ENCODE measurements at places on chromosomes 12 and 14.

- no peak for DNase-seq
Measured at GRCh38 chr12:127832172-127832571, 434.8 kb upstream of the TMEM132C start.

DNA sequence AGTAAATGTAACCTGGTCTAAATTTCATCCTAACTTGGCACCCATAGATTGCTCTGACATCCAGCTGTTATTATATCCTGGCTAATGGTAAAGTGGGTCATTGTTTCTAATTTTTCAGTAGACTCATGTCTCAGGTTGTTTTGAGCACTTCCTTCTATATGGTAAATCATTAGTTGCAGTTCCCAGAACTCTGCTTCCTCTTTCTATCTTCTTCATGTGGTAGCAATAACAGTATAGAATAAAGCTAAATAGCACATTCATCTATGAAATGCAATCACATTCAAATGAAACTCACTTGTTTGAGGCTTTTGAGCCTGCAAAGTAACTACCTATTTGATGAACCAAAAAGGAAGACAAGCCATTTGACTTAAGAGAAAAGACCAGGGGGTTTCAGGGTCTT is 65.1 kb upstream of the GZMB start:
- no peak for DNase-seq

- no peak for DNase-seq
Measured at GRCh38 chr14:55303691-55304145, 32.5 kb downstream of the FBXO34 start.

DNA sequence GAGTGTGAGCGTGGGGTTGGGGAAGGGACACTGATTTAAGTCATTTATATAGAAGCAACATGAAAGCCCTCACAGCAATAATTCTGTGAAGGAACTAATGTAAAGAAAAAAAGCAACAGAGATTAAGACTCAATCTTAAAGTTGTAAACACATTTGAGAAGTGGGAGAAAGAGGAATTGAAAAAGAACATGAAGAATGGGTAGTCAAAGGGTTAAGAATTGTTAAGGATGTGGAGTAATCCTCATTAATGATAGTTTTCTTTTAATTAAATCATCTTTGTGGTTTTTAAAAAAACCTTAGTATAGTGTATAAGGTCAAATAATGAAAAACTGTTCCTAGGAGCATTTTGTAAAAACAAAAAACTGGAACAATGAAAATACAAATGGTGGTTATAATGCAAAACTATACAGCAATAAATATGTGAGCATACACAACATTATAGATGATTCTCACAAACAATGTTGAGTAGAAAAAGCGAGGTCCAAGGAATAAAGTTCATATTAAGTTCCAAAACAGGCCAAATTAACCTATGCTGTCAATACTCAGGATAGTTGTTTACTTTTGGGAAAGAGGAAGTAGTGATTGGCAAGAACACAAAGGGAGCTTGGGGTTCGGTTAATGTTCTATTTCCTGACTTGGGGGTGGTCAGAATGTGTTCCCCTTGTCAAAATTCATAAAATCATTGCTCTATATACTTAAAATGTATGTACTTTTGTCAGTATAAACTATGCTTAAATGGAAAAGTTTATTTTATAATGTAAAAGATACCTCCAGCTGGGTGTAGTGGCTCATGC is 120.4 kb upstream of the ATF7IP start:
- DNase-seq = no peak

DNA sequence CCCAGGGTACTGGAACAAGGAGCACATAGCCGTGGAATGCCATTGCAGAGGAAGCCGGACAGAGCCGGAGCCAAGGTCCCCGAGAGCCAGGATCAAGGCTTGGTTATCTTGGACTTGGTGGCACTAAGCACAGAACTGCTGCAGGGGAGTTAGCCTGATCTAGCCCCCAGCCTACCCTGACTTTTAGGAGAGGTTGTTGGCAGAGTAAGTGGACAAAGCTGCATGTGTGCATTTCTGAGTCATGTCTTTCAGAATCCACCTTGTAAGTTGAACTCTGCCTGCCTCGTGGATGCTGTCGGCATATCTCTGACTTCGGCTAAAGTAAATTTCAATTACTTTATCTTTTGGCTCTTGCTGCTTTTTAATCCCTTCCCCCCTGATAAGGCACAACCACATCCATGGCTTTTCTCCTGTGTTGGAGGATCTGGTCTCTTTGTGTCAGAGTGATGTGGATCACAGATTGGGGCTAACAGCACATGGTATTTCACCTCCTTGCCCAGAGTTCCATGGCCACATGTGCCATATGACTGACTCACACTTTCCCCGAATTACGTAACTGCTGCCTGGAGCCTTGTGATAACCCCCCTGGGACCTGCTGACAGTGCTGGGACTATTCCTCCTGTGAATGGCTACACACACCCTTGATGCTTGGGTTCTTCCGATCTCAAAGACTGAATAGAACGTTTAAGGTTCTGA is 240.3 kb downstream of the EMP1 start:
- no peak for DNase-seq

GRCh38 chr14:42269234-42269633 is 662.6 kb downstream of the LRFN5 start:
- DNase-seq = no peak

GRCh38 chr14:66708267-66708666 is 200.3 kb downstream of the GPHN start:
- no peak for DNase-seq

DNA sequence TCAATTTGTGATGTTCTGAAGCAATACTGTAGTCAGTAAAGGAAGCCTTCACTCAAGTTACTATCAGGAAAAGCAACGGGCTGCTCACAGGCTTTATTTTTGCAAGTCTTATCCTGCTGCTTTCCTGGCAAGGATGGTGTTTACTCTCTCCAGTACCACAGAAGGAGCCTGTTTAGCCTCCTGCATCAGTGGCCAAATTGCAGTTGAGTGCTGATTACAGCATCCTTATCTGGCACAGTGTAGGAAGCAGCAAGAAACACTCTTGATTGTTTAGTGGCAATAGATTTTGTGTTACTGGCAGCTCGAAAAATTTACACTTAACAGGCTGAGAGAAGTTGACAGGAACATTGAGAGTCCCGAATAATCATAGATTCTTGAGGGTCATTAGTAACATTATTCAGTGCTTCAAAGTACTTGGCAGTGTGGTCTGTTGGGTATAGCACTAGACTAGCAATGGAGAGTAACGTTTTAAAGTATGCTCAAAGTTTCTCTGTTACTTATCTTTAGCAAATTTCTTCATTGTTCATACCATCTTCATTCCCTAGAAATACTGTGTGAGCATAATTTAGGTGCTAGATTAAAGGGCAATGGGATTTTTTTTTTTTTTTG is 11.7 kb downstream of the TULP3 start:
- DNase-seq = peak; percentile 69

DNA sequence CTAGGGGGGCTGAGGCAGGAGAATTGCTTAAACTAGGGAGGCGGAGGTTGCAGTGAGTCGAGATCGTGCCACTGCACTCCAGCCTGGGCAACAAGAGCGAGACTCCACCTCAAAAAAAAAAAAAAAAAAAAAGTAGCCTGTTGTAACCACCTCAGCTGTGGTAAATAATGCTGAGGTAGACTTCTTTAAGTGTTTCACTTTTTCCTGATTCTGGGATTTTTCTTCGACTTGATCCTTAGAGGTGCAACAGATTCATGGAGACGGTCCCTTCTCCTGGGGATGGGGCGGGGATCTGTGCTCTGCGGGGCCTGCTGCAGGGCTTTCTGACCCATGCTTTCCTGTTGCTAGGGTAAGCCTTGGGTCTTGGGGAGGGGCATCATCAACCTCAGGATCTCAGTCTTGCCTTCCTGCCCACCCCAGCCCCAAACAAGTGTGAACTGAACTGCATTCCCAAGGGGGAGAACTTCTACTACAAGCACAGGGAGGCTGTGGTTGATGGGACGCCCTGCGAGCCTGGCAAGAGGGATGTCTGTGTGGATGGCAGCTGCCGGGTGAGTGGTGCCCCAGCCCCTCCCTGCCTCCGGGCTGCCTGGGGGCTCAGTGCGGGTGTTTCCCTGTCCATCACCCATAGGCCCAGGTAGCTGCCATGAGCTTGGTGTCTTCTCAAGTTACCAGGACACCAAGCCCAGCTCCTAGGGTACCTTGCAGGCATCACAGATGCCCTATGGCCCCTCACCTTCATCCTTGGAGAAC is 12.4 kb downstream of the PAPLN start:
- no peak for DNase-seq

DNA sequence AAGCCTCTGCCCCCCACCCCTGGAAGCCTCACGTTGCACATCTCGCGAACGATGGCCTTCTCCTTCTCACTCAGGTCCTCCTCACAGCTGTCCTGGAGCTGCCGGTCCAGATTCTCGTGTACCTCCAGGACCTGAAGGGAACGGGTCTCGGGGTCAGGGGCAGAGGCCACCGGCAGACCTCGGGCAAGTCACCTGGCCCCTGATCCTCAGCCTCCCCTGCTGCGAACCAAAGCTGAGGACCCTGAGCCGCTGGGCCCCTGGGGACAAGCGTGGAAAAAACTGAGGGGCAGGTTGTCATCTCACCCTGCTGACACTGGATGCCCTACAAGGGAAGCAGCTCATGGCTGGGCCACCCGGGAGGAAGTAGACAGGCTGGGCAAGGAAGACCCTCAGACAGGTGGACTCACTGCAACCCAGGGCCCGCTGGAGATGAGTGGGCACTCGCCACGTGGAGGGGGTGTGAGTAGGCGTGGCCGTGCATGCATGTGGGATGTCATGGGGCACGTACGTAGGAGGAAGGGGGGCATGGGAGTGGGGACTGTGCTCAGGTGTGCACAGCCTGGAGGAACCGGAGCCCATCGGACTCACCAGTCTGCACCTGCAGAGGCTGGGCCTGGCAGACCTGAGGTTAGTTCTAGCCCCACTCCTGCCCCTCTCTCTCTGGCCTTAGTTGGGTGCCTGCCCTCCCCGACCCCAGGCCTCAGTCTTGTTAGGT is 35.1 kb downstream of the CCNK start:
- DNase-seq = no peak

DNA sequence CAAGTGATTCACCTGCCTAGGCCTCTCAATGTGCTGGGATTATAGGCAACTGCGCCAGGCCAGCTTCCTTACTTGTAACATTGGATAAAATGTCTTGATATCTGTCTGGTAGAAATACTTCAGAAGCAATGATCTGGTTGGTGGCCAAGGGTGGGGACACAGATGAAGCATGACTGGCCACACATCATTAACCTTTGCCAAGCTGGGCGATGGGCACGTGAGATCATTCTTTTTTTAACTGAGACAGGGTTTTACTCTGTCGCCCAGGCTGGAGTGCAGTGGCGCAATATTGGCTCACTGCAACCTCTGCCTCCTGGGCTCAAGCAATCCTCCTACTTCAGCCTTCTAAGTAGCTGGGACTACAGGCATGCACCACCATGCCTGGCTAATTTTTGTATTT is 31.1 kb downstream of the PLEKHH1 start:
- DNase-seq = no peak

DNA sequence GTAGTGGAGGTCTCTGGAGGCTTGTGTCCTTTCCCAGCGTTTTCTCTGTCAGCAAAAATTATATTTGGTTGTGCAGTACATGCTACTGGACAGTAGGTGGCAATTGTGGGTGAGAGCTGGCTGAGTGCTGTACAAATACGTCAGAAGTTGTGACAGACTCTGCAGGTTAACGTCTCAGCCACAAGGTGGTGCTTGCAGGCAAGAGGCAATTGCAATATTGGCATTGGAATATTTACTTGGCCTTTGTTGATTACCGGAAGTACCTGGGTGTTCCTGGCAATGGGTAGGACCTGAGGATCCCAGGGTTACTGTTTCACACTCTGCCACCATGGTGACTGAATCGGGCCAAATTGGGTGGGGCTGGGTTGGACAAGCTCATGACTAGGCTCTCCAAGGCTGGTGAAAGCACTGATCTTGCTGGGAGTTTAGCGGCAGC is 333.9 kb upstream of the LMO3 start:
- DNase-seq = peak; percentile 16

GRCh38 chr12:121287267-121287954 is 9.1 kb downstream of the CAMKK2 start:
- DNase-seq = no peak

GRCh38 chr12:64252681-64253080 is 30.6 kb upstream of the KICS2 start:
- no peak for DNase-seq

DNA sequence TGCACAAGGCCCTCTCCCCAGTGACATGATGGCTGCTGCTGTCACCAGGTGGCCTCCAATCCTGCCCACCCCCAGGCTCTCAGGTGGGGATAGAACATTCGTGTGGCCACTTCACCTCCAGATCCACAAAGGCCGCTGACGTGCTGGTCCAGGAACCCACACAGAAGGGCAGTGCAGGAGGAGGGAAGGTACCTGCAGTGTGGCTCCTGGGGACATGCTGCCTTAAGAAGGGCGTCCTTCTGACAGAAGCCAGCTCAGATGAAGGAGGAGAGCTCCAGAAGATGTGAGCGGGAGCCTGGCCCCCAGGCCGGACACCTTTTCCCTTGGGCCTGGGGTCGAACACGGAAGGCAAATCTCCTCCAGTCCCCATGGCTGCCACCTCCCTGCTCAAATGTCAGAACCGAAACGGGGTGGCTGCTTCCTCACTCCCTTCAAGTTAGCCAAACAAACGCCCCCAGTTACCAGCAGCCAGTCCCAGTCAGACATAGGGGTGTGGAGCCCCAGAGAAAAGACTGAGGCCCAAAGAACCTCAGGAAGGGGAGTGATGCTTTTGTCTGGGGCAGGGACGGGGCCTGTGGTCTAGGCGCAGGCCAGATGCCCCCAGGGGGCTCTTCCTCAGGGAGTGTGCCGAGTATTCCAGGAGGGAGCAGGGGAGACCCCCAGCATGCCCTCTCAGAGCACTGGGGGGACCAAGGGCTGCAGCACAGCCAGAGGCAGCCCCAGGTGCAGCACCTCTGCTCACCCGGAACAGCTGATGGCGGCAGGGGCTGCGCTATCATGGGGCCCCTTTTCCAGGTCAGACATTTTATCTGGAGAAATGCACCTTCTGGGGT is 155.9 kb downstream of the CALM1 start:
- DNase-seq = no peak

DNA sequence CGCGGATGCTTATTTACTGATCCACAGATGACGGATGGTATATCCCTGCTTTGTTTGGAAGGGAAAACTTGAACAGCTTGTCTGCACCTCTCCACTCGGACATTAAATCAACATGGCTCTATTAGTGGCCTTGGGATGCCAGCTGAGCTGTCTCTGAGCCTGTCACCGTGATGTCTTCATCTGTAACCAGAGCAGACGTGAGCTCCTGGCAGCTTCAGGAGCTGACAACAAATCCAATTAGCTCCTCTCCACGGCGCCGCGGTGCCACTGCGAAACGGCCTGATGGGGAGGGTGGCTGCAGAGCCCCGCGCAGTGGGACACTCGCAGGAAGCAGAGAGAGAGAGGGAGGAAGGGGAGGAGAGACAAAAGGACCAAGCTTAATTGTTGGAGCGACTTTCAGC is 112.3 kb downstream of the PAPOLA start:
- no peak for DNase-seq

- peak; percentile 60 for DNase-seq
Measured at GRCh38 chr14:58501214-58501816, 73.8 kb downstream of the KIAA0586 start.

- no peak for DNase-seq
Measured at GRCh38 chr12:108375986-108376663, 37.0 kb upstream of the CMKLR1 start.

Data from NCI-H1105 (cell line).